Activated CD4-positive, CD25-positive, alpha-beta regulatory T cell (primary cell): ENCODE measurements at places on chromosomes 5 and 9.

DNA sequence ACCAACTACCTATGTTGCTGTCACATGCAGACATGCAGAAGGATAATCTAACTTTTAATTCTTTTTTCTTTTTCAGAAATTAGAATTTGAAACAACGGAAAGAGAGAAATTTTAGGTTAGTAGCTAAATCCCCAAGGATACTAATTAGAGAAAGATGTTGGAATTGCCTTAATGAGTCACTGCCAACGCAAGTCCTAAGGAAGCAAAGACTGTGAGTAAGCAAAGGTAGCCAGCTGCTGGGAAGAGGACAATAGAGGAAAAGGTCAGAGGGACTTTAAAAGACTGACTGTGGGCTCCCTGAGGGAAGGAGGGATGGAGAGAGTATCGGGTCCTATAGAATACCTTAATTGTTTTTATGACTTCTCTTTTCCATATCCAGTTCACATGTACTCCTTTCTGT is 461.9 kb upstream of the PAPPA start:
- DNase-seq = no peak

GRCh38 chr5:1304033-1304432 is 9.2 kb upstream of the TERT start:
- no peak for DNase-seq

DNA sequence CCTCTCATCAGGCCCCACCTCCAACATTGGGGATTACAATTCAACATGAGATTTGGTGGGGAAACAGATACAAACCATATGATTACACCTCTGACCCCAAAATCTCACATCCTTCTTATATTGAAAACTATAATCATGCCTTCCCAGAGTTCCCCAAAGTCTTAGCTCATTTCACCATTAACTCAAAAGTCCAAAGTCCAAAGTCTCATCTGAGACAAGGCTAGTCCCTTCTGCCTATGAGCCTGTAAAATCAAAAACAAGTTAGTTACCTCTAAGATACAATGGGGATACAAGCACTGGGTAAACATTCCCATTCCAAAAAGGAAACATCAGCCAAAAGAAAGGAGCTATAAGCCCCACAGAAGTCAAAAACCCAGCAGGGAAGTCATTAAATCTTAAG is 26.8 kb upstream of the ARSB start:
- no peak for DNase-seq

DNA sequence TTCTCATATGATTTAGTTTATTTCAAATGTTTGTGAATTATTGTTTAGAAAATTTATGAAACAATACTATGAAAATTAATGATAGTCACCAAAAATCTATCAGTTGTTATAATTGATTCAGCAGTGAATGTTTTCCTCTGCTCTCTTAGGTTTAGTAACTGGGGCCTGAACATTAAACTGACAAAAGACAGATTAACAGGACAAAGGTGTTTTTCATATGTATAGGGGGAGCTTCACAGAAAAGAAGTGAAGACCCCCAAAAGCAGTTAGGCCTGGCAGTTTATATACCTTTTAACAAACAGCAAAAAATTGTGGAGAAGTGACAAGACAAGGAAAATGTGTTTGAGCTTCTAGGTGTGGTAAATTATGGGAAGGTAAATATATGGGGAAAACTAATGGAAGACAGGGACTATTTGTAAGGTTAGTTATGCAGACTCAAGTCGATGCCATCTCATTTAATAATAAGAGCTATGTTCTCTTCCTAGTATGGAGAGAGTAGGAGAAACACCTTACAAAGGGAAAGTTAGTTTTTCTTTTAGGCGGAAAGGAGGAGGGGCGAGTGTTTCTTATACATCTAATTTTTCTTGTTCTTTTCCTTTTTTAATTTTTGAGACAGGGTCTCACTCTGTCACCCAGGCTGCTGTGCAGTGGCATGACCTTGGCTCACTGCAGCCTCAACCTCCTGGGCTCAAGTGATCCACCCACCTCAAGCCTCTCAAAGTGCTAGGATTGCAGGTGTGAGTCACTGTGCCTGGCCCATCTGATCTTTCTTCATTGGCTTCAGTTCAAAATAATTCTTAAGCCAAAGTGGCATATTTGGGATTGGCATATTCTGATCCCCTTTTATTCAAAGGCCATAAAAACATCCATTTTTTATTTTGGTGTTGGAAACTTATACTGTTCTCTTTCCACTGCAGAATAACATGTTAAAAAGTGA is 77.8 kb downstream of the C9orf153 start:
- no peak for DNase-seq
